ENCODE measurements at places on chromosomes 3 and 15.

DNA sequence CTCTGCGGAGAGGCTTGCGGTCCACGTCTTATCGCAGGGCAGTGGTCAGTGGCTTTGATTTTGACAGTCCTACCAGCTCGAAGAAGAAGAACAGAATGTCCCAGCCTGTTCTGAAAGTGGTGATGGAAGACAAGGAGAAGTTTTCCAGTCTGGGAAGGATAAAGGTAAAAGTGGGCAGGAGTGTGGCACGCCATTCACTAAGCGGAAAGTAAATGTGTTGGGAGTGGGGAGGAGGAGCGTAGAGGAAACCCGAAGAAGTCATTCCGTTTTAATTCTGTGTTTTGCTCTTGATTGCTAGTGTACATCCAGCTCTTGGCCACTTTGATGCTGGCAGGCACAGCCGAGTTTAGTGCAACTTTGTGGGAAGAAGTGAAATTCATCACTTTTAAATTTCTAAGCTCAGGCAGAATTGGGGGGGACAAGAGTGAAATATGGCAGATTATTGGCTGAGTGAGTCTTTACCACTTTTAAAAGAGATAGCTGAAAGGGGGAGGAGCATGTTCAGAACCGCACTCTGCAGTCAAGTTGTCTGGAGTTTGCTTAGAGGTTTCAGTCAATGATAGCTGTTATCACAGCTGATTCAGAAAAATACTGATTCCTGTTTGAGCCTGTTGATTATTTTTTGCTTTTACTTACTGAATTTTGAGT, 1.8 kb downstream of the ARHGEF26 start:
- DNase-seq, result no peak
- H3K27ac ChIP-seq, result peak overlapping the region; percentile 0
- peaks cover 31% of the 10 kb centered on the region for H3K4me1 ChIP-seq
- H3K36me3 ChIP-seq, result no peaks in the 10 kb centered on the region

- no peak for DNase-seq
- H3K27me3 ChIP-seq, result peaks cover 14% of the 10 kb centered on the region
- no peak overlapping the region for H3K27ac ChIP-seq
- H3K4me1 ChIP-seq, result no peaks in the 10 kb centered on the region
- no peak overlapping the region for H3K4me3 ChIP-seq
Measured at GRCh38 chr3:187974871-187975271, 179.1 kb upstream of the LPP start.

DNA sequence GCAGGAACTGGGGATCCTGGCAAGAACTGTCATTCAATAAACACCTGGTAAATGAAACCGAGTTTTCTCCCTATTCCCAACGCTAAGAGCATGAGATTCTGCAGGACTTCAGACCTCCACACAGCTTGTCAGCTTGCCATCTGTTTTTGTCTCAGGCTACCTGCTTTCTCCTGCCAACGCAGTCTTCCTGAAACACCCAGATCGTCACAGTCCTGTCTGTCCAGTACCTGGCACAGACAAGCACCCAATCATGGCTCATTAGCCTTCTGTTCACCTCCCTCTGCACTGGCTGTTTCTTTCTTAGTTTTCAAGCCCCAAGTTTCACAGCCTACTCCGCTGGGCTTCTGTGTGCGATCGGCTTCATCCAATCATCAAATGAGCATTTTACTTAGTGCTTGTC, 5.0 kb downstream of the SLC12A8 start:
- H3K4me1 ChIP-seq, result peaks cover 11% of the 10 kb centered on the region
- H3K27ac ChIP-seq, result no peak overlapping the region
- no peak for DNase-seq
- H3K27me3 ChIP-seq, result peaks cover 8% of the 10 kb centered on the region
- peaks cover 4% of the 10 kb centered on the region for H3K36me3 ChIP-seq
- H3K4me3 ChIP-seq, result no peak overlapping the region

DNA sequence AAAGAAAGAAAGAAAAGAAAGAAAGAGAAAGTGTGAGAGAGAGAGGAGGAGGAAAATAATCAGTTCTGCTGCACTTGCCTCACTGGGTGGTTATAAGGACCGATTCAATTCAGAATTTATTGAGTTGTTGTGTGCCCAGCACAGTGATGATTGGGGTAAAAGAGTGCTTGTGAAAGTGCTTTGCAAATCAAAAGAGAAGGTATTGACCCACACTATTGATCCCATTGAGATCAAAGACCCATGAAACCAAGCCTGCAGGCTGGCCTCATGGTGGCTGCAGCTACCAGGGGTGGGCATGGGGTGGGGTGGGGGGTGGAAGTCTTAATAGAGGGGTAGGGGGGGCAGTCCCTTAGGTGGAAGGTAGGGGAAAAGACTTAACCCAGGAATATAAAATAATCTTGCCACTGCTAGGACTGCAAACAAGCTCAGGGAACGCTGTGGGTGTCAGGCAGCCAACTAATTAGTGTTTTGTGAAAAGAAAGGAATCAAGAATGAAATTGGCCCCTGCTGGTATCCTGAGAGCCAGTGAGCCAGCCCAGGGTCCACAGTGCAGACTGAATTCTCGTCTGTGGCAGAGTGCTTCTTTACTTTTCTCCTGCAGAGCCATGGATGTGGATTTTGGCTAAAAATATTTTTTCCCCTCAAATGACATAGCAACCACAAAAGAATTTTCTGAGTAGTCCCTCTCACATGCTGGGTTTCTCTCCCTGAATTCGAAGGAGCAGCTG, 34.2 kb downstream of the CLEC3B start:
- H3K36me3 ChIP-seq, result no peaks in the 10 kb centered on the region
- peaks cover 10% of the 10 kb centered on the region for H3K27me3 ChIP-seq
- peaks cover 18% of the 10 kb centered on the region for H3K4me1 ChIP-seq
- H3K4me3 ChIP-seq, result no peak overlapping the region

- H3K27ac ChIP-seq, result peak overlapping the region; percentile 95
- peaks cover 38% of the 10 kb centered on the region for H3K36me3 ChIP-seq
- peak overlapping the region; percentile 96 for H3K4me3 ChIP-seq
- no peak for DNase-seq
- H3K27me3 ChIP-seq, result no peaks in the 10 kb centered on the region
Measured at GRCh38 chr3:101851072-101851770, 1.9 kb downstream of the NFKBIZ start.

- no peak overlapping the region for H3K27ac ChIP-seq
- H3K27me3 ChIP-seq, result peaks cover 4% of the 10 kb centered on the region
- H3K4me3 ChIP-seq, result no peak overlapping the region
- H3K36me3 ChIP-seq, result no peaks in the 10 kb centered on the region
Measured at GRCh38 chr3:37535526-37536432, 325.9 kb upstream of the CTDSPL start.

- no peak overlapping the region for H3K4me3 ChIP-seq
- no peak for DNase-seq
- peaks cover 26% of the 10 kb centered on the region for H3K36me3 ChIP-seq
- H3K4me1 ChIP-seq, result peaks cover 12% of the 10 kb centered on the region
- H3K27ac ChIP-seq, result peak overlapping the region; percentile 91
Measured at GRCh38 chr15:84789762-84790161, 27.4 kb upstream of the ALPK3 start.

DNA sequence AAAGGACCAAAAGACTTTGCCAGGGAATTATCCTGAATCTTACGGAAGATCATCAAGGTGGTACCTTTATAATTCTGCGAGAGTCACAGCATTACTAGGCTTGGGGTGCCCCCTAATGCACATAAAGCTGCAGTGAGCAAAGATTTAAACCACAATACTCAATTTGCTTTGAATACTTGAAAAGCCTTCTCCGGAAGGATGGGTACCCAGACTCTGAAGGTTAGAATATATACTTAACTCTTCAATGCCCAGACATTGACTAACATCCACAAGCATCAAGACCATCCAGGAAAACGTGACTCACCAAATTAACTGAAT, 117.8 kb upstream of the KCNH8 start:
- H3K4me1 ChIP-seq, result no peaks in the 10 kb centered on the region
- DNase-seq, result no peak
- no peak overlapping the region for H3K27ac ChIP-seq
- H3K27me3 ChIP-seq, result no peaks in the 10 kb centered on the region
- no peak overlapping the region for H3K4me3 ChIP-seq

DNA sequence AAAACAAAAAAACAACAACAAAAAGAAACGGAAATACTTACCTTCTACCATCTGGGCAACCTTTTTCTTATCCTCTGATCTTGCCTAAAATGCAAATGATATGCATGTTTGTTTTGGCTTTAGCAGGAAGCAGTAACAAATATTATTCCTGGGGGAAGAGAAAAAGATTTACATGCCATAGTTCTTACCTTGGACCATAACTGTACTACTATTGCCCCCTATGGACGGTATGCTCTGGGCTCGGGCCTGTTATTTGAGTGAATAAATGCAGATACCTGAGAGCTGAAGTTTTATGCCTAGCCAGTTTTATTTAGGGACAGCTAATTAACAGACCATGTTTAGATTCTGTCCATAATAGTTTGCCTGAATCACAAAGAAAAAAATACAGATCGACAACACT, 12.6 kb upstream of the STARD5 start:
- H3K27ac ChIP-seq, result no peak overlapping the region
- DNase-seq, result no peak
- H3K27me3 ChIP-seq, result peaks cover 15% of the 10 kb centered on the region
- H3K4me1 ChIP-seq, result peaks cover 13% of the 10 kb centered on the region

- H3K27ac ChIP-seq, result no peak overlapping the region
- no peak for DNase-seq
- H3K4me1 ChIP-seq, result peaks cover 10% of the 10 kb centered on the region
- no peak overlapping the region for H3K4me3 ChIP-seq
- H3K27me3 ChIP-seq, result peaks cover 61% of the 10 kb centered on the region
Measured at GRCh38 chr15:96585484-96586386, 255.2 kb downstream of the NR2F2 start.

DNA sequence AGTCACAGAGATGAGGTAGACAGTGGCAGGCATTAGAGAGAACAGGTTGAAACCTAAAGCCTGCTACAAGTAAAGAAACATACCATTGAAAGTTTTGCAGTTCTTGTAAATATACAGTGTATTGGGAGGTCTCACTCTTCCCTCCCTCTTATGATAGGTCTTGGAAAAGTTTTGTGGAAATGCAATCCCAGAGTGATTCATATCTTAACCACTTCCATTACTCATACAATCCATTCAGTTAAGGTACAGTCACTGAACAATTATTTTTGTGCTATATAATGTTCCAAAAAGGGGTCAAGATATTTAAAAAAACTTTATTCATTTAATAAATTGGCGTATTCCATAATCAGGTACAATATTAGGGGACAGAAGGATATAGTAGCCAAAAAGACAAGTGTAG, 737.7 kb upstream of the ALCAM start:
- no peaks in the 10 kb centered on the region for H3K36me3 ChIP-seq
- H3K4me1 ChIP-seq, result no peaks in the 10 kb centered on the region
- DNase-seq, result no peak
- no peak overlapping the region for H3K27ac ChIP-seq
- H3K27me3 ChIP-seq, result no peaks in the 10 kb centered on the region

DNA sequence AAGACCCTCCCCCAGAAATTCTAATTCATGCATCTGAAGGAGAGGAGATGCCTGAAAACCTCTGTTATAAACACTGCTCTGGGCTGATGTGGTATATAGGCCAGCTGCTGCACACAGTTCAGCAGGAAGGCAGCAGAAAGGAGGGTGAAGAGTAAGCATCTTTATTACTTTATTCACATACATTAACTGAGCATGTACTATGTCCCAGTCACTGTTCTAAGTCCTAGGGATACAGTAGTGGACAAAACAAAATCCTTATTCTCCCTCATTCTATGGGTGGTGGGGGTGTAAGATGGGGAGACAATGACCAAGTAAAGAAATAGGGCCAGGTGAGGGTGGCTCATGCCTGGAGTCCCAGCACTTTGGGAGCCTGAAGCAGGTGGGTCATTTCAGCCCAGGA, 17.8 kb upstream of the CHRNB4 start:
- no peak overlapping the region for H3K4me3 ChIP-seq
- H3K27me3 ChIP-seq, result peaks cover 13% of the 10 kb centered on the region
- H3K27ac ChIP-seq, result no peak overlapping the region
- no peaks in the 10 kb centered on the region for H3K4me1 ChIP-seq
- H3K36me3 ChIP-seq, result no peaks in the 10 kb centered on the region

GRCh38 chr15:85547386-85547785, 167.0 kb downstream of the AKAP13 start:
- H3K4me3 ChIP-seq, result no peak overlapping the region
- peaks cover 18% of the 10 kb centered on the region for H3K36me3 ChIP-seq
- no peaks in the 10 kb centered on the region for H3K27me3 ChIP-seq
- peaks cover 19% of the 10 kb centered on the region for H3K4me1 ChIP-seq
- DNase-seq, result no peak

DNA sequence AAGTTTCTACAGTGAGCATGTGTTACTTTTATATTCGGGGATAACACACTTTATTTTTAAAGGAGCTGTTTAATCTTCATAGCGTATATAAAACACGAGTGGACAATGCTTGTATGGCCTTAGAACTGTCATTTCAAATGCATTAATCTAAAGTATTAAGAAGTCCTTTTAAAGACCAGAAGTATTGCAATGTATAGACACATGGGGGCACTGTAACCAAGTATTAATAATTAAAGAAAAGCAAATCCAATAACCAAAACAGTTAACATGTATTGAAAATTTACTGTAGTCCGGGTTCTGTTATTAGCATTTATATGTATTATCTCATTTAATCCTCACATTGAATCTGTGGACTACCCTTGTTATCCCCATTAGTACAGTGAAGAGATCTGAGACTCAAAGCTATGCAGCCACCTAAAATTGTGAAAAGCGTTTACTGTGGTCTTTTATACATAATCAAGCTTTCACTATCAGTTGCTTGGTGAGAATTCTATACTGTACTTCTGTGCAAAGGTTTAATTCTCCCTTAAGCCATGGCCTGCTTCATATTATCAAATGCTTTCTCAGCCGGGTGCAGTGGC, 10.1 kb downstream of the ARL14 start:
- no peaks in the 10 kb centered on the region for H3K4me1 ChIP-seq
- DNase-seq, result no peak
- no peak overlapping the region for H3K4me3 ChIP-seq
- no peaks in the 10 kb centered on the region for H3K27me3 ChIP-seq
- no peaks in the 10 kb centered on the region for H3K36me3 ChIP-seq

GRCh38 chr3:42698216-42698910, 4.2 kb downstream of the HHATL start:
- peaks cover 10% of the 10 kb centered on the region for H3K27me3 ChIP-seq
- no peak overlapping the region for H3K4me3 ChIP-seq
- DNase-seq, result no peak
- no peaks in the 10 kb centered on the region for H3K36me3 ChIP-seq
- no peak overlapping the region for H3K27ac ChIP-seq
- H3K4me1 ChIP-seq, result no peaks in the 10 kb centered on the region

- H3K27ac ChIP-seq, result peak overlapping the region; percentile 92
- peaks cover 48% of the 10 kb centered on the region for H3K36me3 ChIP-seq
- no peak overlapping the region for H3K4me3 ChIP-seq
- DNase-seq, result no peak
Measured at GRCh38 chr3:138082085-138082991, 33.1 kb downstream of the DZIP1L start.

DNA sequence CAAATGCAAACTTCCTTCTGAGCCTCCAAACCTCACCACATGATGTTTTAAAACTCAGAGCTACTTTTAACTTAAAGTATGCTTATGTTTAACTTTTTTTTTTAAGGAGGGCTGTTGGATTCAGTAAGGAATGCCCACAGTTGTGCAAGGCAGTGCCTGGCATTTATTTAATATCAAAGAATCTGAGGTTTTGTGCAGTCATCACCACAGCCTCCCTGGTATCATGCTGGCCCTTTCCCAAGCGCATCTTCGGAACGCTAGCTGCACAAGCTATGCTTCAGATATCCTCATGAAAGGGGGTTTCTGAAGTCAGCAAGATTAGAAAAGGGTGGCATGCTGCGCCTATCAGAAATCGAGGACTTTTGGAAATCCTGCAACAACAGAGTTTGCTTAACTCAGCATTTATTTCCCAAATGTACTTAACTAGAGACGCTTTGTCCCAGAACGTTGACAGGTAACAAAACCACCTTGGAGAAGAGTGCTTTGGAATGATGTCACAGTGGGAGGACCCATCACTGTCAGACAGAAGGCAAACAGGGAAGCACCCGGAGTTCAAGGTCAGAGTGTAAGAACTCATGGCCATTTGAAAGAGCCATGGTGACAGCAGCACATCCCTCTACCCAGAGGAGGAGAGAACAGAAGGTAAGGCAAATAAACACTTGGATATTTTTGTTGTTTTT, 120.2 kb upstream of the IGF1R start:
- H3K27me3 ChIP-seq, result peaks cover 46% of the 10 kb centered on the region
- H3K27ac ChIP-seq, result peak overlapping the region; percentile 57
- H3K4me3 ChIP-seq, result no peak overlapping the region
- no peak for DNase-seq
